Upper lobe of right lung (tissue), 1 donor: ENCODE measurements at places on chromosomes 2 and 18. TPM values are rescaled to one million over a fixed set of nuclear protein-coding genes. Genes with fewer than 3 reads are reported as not detected.

PLGLB2 gene
- 2.4 TPM for total RNA-seq

NAB1 gene
- 38.6 TPM for total RNA-seq

CROCC2 gene
- total RNA-seq: 0.26 TPM

MAPK4 gene
- total RNA-seq: 7.0 TPM

PID1 gene
- total RNA-seq: 51.4 TPM

TFCP2L1 gene
- 22.0 TPM for total RNA-seq

GAL3ST2 gene
- total RNA-seq: not detected

TLX2 gene
- total RNA-seq: not detected

MGAT4A gene
- total RNA-seq: 85.8 TPM

NT5C1B gene
- not detected for total RNA-seq

FAM110C gene
- 4.8 TPM for total RNA-seq

NEUROD1 gene
- total RNA-seq: not detected

IMPACT gene
- total RNA-seq: 31.2 TPM

GALR1 gene
- total RNA-seq: 0.06 TPM

DOK1 gene
- 35.7 TPM for total RNA-seq

CNDP1 gene
- not detected for total RNA-seq

HOXD10 gene
- total RNA-seq: 0.55 TPM

KCNK3 gene
- total RNA-seq: 25.4 TPM

RUFY4 gene
- not detected for total RNA-seq

CRYGD gene
- not detected for total RNA-seq

OR6B2 gene
- total RNA-seq: not detected

MEP1B gene
- total RNA-seq: not detected

CHRNG gene
- total RNA-seq: not detected

DQX1 gene
- total RNA-seq: not detected

CMPK2 gene
- total RNA-seq: 23.2 TPM

TANC1 gene
- total RNA-seq: 60.4 TPM

FIGN gene
- total RNA-seq: 6.5 TPM

RALB gene
- 65.9 TPM for total RNA-seq

MALL gene
- 154 TPM for total RNA-seq

NEU4 gene
- 0.23 TPM for total RNA-seq

SS18 gene
- 60.0 TPM for total RNA-seq

CYRIA gene
- 24.2 TPM for total RNA-seq

MAP3K19 gene
- total RNA-seq: not detected

ZNF519 gene
- total RNA-seq: 5.7 TPM

NPAS2 gene
- total RNA-seq: 11.4 TPM

MIB1 gene
- total RNA-seq: 31.3 TPM

EFHD1 gene
- total RNA-seq: 10.7 TPM

CRACDL gene
- 33.3 TPM for total RNA-seq

CEBPZOS gene
- total RNA-seq: 38.8 TPM

RAB1A gene
- total RNA-seq: 151 TPM

ATP6V1C2 gene
- total RNA-seq: not detected

HTR2B gene
- 2.6 TPM for total RNA-seq

OTX1 gene
- not detected for total RNA-seq

NPHP1 gene
- total RNA-seq: 4.1 TPM
